ENCODE measurements at places on chromosomes 3 and 15. TPM values are rescaled to one million over a fixed set of nuclear protein-coding genes. Genes with fewer than 3 reads are reported as not detected.

DNA sequence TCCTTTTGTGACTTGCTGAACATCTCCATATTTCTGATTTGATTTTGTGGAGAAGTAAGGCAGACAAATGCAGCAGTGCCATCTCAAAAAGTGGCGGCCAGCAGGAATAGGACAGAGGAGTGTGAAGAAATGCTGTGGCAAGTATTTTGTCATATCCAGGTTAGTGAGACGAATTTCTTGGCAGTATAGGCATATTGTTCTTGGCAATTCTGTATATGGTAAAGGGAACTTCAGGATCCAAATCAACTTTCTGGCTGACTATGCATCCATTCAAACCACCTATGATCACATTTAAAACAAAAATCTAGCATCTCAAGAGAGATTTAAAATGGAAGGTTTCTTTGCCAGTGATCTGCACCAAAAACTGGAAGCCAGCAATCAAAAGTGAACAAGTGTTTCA is 228.0 kb downstream of the DTWD1 start:
- DNase-seq = no peak

DNA sequence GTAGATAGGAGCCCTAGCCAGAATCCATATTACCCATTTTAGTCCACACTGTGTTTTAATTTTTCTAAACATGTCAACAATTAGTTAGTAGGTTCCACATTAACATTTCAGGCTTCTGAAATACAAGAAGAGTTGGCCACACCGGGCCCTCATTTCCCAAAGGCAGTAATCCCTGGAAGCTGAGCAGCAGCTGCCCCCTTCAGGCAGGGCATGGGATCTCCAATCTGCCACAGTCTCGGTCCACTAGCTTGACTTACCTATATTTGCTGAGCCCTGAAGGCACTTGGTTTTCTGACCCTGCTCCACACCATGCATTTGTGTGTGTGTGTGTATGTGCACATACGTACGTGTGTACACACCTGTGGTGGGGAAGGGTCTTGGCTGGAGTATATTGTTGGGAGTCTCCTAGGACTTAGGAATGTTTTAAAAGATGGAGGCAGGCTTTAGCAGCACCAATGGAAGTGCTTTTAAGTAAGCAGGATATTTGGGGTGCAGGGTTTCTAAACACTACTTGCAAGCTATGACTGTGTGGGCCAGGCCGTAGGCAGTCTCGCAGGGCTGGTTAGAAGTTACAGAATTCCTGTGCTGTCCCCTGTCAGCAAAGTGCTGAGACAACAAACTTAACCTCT is 71.2 kb upstream of the SOX14 start:
- DNase-seq = no peak

DNA sequence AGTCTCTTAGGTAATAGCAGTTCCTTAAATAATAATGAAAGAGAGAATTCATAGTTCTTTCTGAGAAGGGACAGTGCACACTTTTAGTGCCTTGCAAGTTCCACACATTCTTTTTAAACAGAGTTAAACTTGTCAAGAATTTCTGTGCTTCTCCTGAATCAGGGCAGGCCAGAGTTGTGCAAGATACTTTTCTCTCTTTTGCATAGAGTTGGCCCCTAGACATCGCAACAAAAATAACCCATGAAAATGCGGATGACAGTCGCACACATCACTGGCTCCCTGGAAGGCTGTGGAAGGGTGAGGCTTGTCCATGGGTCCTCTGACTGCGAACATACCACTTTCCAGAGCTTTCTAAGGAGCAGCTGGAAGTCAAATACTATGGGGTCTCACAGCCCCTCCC is 40.1 kb downstream of the FBLN2 start:
- DNase-seq = no peak

GRCh38 chr3:192482809-192483208 is 244.5 kb downstream of the FGF12 start:
- DNase-seq = no peak

DNA sequence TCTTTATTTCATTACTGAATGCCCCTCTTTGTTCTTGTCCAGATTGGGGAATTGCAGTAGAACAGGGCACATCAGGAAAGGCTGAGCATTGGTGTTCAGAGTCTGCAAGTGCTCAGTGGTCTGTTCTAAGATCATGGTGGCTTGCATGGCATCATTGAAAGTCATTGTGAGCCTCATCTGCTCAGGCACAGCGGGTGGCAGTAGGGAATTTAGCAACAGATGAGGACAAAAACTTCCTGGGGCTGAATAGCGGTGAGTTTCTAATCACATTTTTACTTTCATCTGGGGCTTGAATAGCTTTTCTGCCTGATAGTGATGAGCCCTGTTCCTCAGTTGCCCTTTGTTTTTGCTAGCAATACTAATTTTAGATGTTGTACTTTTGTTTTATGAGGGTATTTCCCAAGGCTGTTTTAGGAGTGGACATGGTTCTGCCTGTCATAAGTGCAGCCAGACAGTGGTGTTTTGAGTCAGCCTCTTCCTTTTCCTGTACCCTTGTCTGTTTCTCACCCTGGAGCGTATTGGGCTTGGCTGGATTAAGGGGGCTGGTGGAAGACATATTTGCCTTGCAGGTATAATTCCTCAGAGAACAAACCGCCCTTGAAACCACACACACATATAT is 127.2 kb upstream of the IL12A start:
- no peak for DNase-seq

DNA sequence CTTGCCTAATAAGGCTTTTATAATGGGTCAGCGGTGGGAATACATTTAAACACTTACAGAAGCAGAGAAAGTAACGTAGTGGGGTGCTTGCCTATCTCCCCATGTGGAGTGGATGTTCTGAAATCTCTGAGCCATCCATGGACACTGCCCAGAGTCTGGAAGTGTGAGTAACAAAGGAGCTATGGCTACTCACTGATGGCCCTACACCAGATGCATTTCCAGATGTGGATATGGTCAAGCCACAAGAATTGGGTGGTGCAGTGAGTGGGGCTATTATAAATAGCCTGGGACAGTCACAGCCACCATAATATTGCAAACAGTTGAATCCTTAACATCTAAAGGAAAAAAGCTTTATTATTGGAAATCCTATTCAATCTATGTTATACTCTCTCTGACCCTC is 96.6 kb downstream of the CGNL1 start:
- DNase-seq = no peak

GRCh38 chr15:42498212-42499068 is 3.0 kb downstream of the SNAP23 start:
- DNase-seq = no peak

GRCh38 chr3:139111392-139112229 is 66.9 kb upstream of the PRR23C start:
- peak; percentile 49 for DNase-seq

DNA sequence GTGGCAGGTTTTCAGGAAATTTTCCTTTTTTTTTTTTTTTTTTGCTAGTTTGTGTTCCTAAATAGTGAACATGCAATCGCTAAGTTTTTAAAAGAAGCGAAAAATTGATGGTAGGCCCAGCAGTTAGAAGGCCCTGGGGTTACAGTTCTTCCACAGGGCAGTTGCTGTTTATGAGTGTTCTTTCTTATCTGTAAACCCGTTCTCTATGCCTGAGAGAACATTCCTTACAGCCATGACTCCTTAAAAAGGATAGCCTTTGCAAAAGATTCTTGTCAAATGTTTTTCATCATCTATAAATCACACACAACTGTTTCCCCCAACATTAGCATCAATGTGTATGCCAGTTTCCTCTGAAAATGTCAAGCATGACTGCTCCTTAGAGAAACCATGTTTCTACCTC is 23.8 kb upstream of the MYZAP start:
- DNase-seq = no peak

- DNase-seq = no peak
Measured at GRCh38 chr3:39419742-39420315, 13.3 kb downstream of the RPSA start.

DNA sequence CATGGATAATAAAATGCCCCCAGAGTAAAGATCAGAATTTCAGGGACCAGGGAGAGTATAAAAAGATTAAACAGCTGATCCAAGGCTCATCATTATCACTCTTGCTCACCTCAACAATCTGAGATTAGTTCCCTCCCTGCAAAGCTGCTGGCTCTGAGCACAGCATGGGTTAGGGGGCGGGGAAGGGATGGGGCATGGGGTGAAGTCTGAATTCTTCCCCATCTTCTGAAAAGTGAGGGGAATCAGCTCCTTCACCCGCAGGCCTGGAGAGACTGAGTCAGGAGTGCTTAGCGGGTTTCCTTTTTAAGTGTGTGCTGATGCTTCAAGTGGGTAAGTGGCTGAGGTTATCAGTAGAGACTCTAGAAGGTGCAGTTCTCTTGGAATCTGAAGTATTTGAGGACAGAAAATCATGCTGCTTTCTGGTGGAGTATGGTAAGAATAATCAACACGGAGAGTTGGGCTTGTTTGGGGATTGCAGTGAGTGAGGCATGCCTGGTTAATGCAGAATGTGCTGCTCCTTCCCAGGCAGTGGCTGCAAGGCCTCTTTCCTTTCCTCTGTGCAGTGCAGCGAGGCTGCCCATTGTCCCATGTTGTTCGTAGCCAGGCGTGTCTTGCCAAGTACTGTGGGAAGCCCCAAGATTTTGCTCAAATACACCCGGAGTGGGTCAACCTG is 59.2 kb upstream of the TRAK1 start:
- no peak for DNase-seq

- peak; percentile 48 for DNase-seq
Measured at GRCh38 chr15:79184465-79184892, 93.9 kb upstream of the RASGRF1 start.

- DNase-seq = no peak
Measured at GRCh38 chr15:59997070-59997701, 6.9 kb upstream of the FOXB1 start.

DNA sequence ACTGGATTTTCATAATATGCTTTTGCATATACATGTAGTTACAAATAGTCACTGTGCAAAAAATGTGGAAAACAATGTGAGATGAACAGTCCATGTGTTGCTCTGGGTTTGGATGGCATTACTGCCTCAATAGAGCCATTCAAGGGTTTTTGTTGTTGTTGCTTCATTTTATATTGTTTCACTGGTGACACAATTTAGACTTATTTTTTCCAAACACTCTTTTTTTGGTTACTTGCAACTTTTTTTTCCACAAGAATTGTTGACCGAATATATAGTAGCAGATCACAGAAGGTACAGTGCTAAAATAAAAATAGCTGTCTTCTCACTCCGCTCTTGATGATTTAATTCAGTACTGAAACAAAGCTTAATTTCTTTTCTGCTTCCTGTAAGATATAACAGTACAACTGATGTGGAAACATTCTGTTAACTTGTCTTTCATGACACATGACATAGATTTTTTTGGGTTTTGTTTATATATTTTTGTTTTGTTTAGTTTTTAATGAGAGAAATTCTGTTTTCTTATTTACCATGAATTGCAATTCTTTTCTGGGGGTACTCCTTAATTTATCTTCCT is 618.6 kb downstream of the NAALADL2 start:
- no peak for DNase-seq

GRCh38 chr15:78315686-78316282 is 16.4 kb upstream of the SKIC8 start:
- DNase-seq = no peak

GPR156 gene
- 3.0 TPM for polyA plus RNA-seq

CAV3 gene
- polyA plus RNA-seq = 0.51 TPM

FETUB gene
- 0.31 TPM for polyA plus RNA-seq

CSPG5 gene
- polyA plus RNA-seq = 0.94 TPM

TUSC7 gene
- not detected for polyA plus RNA-seq

STAB1 gene
- polyA plus RNA-seq = 33.9 TPM

SUCNR1 gene
- 7.0 TPM for polyA plus RNA-seq

CCRL2 gene
- polyA plus RNA-seq = 1.0 TPM

SCN11A gene
- polyA plus RNA-seq = 1.4 TPM

TRIM42 gene
- not detected for polyA plus RNA-seq
